DMS153 (cell line): ENCODE measurements at places on chromosomes 4 and X.

- no peak for DNase-seq
These were observed 63.5 kb upstream of the COL25A1 start for GRCh38 chr4:109365939-109366338.

GRCh38 chr4:115790812-115791211 lies 677.4 kb upstream of the NDST4 start:
- DNase-seq, result no peak

GRCh38 chr4:57075367-57075766 lies 34.8 kb downstream of the IGFBP7 start:
- DNase-seq, result no peak

GRCh38 chr4:16677001-16677944 lies 221.2 kb downstream of the LDB2 start:
- DNase-seq, result no peak

DNA sequence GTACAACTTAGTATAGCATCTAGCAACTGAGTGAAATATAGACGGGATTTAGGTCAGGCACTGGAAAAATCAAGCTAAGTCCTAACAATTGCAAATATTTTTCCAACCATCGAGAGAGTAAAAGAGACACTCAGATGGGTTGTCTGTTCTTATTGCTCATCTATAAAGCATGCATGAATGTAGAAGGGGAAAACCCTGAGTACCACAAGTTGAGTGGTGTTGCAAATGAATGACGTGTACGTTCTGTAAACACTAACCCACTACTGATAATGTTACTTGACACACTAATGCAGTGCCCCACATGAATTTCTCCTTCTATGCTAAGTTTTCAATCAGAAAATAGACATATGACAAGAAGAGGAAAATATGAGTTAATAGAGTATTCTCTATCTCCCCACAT lies 211.2 kb downstream of the COX18 start:
- no peak for DNase-seq
